A549 (cell line): ENCODE measurements at places on chromosomes 2 and 18. TPM values are rescaled to one million over a fixed set of nuclear protein-coding genes. Genes with fewer than 3 reads are reported as not detected.

Gene RPIA
- polyA plus RNA-seq, result 21.1 to 25.2 TPM (median 23.3 TPM) in 3 replicates

Gene CNTNAP5
- polyA plus RNA-seq, result not detected in 3 replicates

Gene FIGLA
- polyA plus RNA-seq, result not detected in 3 replicates

Gene NT5DC4
- polyA plus RNA-seq, result not detected in 3 replicates

Gene RAB27B
- polyA plus RNA-seq, result 11.7 to 13.2 TPM (median 12.2 TPM) in 3 replicates

Gene NPAS2
- 27.5 to 31.5 TPM (median 31.4 TPM) in 3 replicates for polyA plus RNA-seq

Gene CSRNP3
- polyA plus RNA-seq, result 0.01 to 0.08 TPM (median 0.05 TPM) in 3 replicates
